ENCODE measurements at places on chromosomes 1 and 21.

GRCh38 chr1:175273376-175274031 is 80.9 kb upstream of the KIAA0040 start:
- DNase-seq, result no peak

- DNase-seq, result no peak
These were observed 2.0 kb downstream of the SKI start for GRCh38 chr1:2229911-2230731.

DNA sequence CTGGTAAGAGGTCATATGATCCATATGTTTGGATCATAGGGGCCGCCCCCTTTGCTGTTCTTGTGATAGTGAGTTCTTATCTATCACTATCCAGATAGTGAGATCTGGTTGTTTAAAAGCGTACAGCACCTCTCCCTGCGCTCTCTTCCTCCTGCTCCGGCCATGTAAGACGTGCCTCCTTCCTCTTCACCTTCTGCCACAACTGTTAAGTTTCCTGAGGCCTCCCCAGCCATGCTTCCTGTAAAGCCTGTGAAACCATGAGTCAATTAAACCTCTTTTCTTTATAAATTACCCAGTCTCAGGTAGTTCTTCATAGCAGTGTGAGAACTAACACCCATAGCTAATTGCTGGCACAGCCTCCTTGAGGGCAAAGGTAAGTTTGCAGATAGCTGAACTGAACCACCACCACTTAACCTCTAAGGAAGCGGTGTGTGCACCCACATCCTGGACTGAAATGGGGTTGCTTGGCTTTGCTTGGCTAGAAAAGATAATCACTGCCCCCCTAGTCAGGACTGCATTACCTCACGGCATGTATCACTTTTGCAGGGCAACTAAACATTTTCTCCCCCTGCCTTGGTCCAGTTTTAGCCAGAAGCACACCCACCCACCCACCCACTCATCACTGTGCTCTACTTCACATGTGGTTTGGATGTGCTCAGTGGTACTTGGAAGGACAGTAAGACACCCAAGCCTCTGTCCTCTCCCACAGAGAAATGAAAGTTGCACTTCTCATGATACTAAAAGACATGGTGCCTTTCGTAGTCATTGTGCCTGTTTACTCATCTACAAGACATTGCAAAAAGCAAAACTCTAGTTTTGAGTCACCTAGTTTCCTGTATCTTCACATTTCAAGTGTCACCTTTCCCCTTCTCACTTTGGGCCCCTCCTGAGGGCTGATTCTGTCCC is 23.1 kb upstream of the PTAFR start:
- DNase-seq, result no peak

DNA sequence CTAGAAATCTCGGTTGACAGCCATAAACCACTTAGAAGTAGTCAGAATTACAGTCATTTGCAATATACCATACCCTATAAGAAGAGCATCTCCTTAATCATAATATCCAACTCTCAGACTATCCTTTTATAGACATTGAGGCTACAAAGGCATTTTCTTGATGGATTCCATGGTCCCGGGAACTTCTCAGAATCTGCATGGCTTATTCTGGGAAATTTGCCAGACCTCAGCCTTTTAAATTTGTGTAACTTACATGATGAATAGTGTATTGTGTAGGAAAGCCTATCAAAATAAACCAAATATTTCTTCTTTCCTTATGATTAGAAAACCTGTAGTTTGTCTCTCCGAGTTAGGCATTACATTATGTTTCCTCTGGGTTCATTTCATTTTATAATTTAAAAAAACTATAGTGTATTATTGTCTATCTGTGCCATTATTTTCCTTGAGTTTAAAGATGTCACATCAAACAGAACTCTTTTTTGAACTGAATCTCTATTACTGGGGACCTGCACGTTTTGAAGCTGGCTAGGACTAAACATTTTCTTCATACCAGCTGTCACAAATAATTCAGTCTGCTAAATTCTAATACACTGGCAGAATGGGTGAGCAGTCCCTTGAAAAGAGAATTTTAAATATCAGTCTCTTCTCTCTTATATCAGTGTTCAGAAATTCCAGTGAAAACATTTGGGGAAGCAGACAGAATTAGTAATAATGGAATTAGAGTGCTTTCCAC is 102.9 kb downstream of the GABPA start:
- DNase-seq, result peak; percentile 70

Data from kidney (tissue), 22 donors.